ENCODE measurements at places on chromosomes 6 and 20.

DNA sequence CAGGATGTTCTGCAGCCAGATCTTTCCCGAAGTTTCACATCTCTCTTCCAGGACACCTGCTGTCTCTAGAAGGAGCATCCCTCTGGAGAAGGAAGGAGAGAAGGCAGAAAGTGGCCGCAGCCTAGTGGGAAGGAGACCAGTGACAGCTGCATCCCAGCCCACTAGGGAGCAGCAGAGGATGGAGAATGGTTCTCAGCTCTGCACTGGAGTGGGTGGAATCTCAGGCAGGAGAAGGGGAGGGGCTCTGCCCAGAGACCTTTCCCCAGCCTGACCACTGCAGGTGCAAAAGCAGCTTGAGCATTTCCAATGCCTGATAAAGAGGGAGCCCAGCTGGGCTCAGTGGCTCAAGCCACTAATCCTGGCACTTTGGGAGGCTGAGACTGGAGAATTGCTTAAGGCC lies 32.3 kb downstream of the NCR2 start:
- no peak for DNase-seq

DNA sequence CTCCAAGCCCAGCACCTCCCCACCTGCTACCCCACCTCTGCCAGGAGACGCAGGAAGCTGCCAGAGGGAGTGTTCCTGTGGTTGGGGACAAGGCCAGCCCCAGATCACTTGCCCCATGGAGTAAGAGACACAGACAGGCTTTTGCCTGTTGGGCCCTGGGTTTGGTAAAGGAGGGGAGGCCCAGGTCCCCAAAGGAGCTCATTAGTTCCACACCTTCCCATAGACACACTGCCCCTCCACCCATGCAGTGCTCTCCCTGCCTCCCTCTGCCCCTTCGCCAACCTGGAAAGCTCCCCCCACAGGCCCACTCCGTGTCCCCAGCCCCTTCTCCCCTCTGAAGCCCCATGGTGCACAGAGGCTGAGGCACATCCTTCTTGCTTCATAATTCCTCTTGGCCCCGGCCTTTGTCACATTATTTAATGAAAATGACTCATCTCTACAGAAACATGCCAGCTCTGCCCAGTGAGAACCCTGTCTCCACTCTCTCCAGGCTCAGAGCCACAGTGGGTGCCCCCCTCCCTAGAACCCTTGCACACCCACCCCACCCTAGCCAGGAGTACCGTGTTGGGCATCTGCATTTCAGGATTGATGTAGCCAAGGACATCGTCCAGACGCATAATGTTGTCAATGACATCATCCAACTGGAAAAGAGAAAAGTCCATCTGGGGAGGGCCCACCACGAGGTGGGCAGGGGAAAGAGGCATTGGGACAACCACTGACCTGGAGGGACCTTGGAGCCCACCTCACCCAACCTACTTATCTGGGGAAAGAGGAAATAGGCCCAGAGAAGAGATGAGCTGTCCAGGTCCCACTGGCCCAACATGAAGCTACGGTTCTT lies 46.0 kb downstream of the TFEB start:
- no peak for DNase-seq

DNA sequence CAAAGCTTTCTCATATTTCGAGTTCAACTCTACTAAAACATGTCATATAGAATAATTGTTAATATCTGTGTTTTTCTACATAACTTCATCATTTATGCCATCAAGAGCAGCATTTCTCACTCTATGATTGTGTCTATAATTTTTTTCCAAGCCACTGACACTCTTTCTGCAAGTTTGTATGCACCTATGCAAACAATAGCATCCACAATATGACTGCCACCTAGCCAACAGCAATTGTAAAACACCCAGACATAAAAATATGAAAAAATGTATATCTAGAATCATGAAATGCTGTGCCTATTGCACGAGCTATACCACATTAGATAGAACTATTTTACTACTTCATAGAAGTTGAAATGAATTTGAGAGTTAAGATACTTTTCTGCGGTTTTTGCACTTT lies 286.5 kb upstream of the MARCKS start:
- DNase-seq, result no peak

DNA sequence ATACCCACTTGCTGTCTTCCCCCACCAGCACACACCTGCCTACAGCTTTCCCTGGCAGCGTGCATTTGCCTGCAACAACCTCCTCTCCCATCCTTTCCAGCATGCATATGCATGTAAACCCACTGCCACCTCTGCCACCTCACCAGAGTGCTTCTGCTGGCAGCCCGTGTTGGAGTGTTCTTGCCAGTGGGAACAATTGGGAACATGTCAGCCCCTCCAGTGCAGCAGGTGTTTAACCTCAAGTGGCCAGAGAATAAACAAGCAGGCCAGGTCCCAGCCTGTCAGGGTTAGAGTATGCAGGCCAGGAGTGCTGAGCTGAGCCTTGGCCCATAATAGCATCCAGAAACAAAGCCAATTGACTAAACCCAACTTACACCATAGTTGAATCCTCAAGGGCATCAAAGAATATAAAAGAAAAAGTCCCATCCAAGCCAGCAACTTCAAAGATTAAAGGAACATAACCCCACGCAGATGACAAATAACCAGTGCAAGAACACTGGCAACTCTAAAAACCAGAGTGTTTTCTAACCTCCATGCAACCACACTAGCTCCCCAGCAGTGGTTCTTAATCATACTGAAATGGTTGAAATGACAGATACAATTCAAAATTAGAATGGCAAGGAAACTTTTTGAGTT lies 1212.1 kb upstream of the CITED2 start:
- no peak for DNase-seq

DNA sequence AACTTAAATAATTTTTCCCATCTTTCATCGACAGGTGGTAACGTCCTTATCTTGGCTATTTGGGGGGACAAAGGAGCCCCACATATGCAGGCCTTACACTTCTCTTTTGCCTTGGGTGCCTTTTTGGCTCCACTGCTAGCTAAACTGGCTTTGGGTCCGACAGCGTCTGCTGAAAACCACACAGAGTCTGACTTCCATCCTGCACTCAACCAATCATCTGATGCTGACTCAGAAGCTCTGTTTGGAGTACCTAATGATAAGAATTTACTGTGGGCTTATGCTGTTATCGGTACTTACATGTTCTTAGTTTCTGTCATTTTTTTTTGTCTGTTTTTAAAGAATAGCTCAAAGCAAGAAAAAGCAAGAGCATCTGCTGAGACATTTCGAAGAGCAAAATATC lies 178.5 kb downstream of the SLC16A10 start:
- no peak for DNase-seq

DNA sequence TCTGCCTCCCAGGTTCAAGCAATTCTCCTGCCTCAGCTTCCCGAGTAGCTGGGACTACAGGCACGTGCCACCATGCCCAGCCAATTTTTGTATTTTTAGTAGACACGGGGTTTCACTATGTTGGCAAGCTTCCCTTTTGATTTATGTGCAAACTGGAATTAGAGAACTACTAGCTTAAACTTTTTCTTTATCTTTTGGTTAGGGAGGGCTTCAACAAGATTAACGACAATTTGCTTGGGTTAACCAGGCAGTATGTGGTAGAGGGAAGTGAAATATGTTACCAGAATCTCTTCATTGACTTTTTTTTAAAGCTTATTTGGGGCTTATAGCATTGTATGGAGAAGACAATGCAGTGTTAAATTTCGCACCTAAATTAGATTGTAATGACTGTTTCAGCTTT lies 9.0 kb downstream of the MYO6 start:
- DNase-seq, result no peak

- no peak for DNase-seq
Observed at GRCh38 chr6:82568290-82568993, 204.8 kb downstream of the TPBG start.

- DNase-seq, result no peak
Observed at GRCh38 chr6:120576061-120576460, 758.2 kb downstream of the TBC1D32 start.

DNA sequence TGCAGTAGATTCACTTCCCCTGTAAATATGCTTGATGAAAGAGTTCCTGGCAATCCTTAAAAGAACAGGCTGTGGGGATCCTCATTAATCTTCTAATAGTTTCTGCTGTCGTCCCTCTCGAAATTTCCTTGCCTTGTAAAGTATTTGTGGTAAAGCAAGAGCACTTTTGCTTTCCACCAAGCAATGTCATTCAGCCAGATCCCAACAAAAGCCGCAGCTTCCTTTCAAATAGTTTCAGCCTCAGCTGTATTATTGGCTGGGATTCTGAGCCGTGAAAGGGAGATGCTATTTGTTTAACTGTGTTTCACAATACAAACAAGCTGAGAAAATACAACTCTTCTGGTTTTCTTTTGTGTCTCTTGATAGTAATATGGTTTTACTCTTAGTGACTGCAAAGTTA lies 48.9 kb upstream of the EPHA7 start:
- no peak for DNase-seq

DNA sequence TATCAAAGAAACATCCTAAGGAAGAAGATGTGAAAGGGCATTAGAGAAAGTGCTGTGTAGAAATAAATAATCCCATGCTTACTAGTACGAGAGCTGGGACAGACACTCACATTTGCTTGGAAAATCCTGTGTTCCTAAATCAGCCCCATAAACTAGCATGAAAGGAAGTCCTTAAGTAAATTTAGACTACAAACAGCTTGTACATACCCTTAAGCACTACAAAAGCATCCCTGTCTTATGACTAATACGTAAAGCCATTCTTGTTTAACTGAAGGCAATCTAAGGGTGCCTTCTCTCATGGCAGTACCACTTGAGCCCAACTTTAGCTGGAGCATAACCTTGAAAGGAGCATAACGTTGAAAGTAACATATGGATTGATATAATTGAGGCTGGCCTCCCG lies 15.4 kb upstream of the FOXQ1 start:
- no peak for DNase-seq

DNA sequence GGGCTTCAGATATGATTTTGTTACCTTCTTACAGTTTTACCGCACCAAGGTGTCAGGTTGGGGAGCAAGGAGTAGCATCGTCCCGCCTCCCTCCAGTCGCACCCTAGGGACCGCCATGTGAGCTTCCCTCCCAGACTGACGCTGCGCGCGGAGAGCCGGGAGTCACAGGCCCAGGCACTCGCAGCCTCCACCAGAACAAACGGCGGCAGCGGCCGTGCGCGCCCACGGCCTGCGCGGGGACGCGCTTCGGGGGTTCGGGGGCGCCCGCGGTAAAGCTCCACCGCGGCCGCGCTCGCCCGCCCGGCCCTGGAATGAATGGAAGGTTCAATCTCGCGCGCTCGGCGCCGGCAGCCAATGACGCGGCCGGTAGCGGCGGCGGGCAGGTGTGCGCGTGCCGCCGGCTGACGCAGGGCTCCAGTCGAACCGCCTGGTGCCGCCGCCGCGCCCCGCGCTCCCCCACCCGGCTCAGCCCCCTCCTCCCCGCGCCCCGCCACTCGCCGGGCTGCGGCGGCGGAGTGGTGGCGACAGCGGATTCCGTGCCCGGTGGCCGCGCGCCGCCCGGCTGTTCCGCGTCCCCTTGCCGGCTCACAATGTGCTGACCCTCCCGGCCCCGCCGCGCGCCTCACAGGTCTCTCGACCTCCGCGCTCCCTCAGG lies 16.5 kb upstream of the LIN28B start:
- DNase-seq, result no peak

GRCh38 chr20:2604506-2604835 lies 48.0 kb upstream of the NOP56 start:
- DNase-seq, result no peak

DNA sequence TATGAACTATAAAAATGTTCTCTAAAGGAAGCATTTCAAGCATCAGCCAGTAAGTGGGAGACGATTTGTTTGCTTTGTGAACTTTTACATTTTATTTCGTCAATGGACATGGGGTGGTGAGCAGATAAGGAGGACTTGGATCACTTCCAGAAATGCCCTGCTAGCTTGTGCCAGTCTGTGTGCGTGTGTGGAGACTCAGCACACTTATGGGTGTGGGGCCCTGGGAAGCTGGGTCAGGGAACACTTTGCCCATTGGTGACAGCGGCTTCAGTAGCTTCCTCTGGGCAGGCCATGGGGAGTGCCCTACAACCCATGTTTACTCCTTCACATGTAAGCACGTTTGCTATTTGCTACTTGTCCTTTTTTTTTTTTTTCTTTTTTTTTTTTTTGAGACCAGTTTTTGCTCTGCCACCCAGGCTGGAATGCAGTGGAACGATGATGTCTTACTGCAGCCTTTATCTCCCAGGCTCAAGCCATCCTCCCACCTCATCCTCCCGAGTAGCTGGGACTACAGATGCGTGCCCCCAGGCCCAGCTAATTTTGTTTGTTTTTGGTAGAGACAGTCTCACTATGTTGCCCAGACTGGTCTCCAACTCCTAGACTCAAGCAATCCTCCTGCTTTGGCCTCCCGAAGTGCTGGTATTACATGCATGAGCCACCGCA lies 24.2 kb downstream of the PRDM1 start:
- DNase-seq, result no peak

DNA sequence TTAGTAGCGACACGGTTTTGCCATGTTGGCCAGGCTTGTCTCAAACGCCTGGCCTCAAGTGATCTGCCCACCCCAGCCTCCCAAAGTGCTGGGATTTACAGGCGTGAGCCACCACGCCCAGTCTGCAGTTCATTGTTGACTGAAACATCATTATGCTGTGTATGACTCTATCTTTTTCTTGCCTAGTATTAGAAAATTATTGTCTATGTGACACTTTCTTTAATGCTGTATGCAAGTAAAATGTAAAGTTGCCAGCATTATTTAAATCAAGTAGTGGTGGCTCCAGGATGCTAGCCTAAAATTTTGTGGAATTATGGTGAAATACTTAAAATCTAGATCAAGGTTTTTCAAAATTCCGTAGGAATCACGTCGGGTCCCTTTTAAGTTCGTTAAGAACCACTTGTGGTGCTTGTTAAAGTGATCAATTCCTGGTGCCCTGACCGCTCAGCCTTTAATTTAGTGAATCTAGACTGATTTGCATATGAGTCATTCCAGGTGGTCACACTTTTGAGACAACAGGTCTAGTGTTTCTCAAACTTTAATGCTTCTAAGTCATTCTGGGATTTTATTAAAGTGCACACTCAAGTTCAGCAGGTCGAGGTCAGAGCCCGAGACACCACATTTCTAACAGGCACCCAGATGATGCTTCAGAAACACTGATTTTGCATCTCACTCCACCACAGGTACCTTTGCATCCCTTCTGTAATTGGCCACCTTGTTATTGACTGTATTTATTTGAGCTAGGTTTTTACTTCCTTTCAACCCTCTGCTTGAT lies 132.6 kb upstream of the MTHFD1L start:
- DNase-seq, result no peak

- no peak for DNase-seq
Observed at GRCh38 chr20:10679269-10679668, 5.5 kb upstream of the JAG1 start.

- DNase-seq, result peak; percentile 50
Observed at GRCh38 chr20:59149678-59150504, 13.7 kb upstream of the ZNF831 start.

- DNase-seq, result no peak
Observed at GRCh38 chr6:155089746-155090145, 94.6 kb downstream of the TIAM2 start.

- no peak for DNase-seq
Observed at GRCh38 chr20:18072532-18072931, 14.8 kb upstream of the OVOL2 start.

- no peak for DNase-seq
Observed at GRCh38 chr20:10061641-10062040, 26.9 kb downstream of the ANKEF1 start.

All from germinal center (tissue), 1 donor.